ENCODE measurements at places on chromosomes 2 and 18. TPM values are rescaled to one million over a fixed set of nuclear protein-coding genes. Genes with fewer than 3 reads are reported as not detected.

GRCh38 chr2:99380376-99381010 is 43.3 kb downstream of the EIF5B start:
- peaks cover 80% of the 10 kb centered on the region for H3K36me3 ChIP-seq
- no peak for DNase-seq
- no peak overlapping the region for H3K4me3 ChIP-seq

DNA sequence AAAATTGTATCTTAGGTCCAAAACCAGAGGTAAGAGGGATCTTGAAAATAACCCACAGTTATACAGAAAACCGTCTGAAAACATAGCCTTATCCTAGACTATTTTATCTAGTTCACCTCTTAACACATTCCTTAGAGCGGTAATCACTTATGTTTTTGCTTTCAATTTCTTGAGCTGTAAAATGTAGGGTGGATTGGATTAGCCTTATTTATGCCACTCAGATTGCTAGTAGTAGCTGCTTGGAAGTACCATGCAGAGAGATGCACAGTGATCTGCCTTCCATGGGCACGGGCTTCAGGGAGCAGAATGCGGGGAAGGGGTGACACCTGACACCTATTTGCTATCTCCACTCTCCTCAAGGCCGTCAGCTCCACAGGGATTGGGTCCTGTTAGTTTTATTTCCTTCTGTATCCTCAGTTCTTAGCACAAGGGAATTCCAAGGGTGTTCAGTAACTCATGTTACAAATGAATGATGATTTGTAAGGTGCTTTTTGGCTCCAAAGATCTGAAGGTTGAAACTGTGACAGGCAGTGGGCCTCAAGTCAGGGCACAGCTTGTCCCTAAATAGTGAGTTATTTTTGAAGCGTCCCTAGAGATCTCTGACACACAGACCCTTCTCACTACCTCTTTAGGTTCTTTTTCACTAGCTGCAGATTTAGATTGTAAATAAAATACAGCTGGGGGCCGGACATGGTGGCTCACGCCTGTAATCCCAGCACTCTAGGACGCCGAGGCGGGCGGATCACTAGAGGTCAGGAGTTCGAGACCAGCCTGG is 64.0 kb upstream of the PMAIP1 start:
- H3K4me1 ChIP-seq: no peaks in the 10 kb centered on the region
- H3K4me3 ChIP-seq: no peak overlapping the region
- H3K27ac ChIP-seq: no peak overlapping the region
- H3K36me3 ChIP-seq: no peaks in the 10 kb centered on the region

- H3K36me3 ChIP-seq: peaks cover 27% of the 10 kb centered on the region
- no peak for DNase-seq
- H3K4me3 ChIP-seq: no peak overlapping the region
- H3K27me3 ChIP-seq: no peaks in the 10 kb centered on the region
- peaks cover 8% of the 10 kb centered on the region for H3K4me1 ChIP-seq
- no peak overlapping the region for H3K27ac ChIP-seq
These were observed 61.3 kb downstream of the MRPS9 start for GRCh38 chr2:105099153-105099552.

Gene C2orf76
- 18.3 TPM for total RNA-seq

Gene PCARE
- not detected for total RNA-seq

Gene BOLL
- total RNA-seq: not detected

Gene ALLC
- total RNA-seq: not detected

Gene PARD6G
- 6.1 TPM for total RNA-seq

Gene ALK
- total RNA-seq: not detected

All from SJSA1 (cell line).